Mesendoderm (in vitro differentiated cells): ENCODE measurements at places on chromosomes 16 and 17.

DNA sequence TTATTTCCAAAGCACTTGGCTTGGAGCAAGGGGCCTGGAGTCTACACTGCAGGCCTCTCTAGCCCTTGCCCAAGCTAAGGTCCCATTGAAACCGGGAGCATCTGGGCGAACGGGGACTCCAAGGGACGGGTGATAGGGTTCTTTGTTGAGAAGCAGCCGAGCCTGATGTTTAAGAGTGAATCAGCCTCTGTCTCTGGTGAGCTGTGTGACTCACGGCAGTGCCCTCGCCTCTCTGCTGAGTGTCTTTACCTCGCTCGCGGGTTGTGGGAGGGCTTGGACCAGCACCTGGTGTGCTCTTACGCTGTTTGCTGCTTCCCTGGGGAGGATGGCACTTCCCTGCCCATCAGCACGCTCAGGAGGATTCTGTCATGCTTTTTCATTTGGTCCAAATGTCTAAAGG lies 1.3 kb downstream of the HGS start:
- DNase-seq, result no peak

- no peak for DNase-seq
These were observed 327.9 kb upstream of the SOX9 start for GRCh38 chr17:71792966-71793365.

DNA sequence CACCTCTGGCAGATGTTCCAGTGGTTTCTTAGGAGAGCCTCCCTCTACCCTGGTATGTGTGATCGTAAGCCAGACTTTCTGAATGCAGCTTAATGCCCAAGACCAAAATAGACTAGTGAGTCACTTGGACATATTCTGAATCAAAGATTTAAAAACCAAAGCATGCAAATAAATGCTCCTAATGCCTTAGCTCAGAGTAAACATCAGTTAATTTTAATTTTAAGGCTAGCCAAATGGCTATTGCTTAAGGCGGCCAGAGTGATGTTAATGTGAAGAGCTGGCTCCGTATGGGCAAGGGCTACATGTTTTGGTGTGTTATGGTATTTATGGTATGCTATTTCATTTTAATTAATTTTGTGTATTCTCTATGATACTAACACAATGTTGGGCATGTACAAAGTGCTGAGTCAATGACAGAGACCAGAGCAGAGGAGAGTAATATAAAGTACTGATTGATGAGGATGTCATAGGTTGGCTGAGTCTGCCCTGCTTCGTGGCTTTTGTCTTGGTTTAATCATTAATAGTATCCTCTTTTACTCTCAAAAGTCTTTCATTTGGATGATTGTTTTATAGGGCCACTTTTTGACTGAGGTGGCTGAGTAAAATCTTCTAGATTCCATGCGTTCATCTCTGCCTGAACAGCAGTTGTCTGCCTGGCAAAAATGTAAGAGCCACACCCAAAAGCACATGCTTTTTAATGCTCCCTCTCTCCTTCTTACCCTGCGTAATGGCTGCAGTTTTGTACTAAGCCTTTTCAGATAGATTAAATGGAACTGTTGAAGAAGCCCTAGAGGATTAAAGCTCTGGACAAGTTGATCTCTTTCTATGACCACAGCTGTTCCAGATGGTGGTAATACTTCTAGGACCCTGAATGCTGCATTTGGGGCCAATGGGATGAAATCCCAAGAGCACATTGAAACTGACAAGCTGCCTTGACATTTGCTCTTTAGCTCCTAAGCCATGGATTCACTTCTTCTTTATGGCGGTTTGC lies 59.6 kb downstream of the MAP2K6 start:
- DNase-seq, result no peak

- peak; percentile 66 for DNase-seq
These were observed 52.7 kb downstream of the SREBF1 start for GRCh38 chr17:17783825-17784656.

DNA sequence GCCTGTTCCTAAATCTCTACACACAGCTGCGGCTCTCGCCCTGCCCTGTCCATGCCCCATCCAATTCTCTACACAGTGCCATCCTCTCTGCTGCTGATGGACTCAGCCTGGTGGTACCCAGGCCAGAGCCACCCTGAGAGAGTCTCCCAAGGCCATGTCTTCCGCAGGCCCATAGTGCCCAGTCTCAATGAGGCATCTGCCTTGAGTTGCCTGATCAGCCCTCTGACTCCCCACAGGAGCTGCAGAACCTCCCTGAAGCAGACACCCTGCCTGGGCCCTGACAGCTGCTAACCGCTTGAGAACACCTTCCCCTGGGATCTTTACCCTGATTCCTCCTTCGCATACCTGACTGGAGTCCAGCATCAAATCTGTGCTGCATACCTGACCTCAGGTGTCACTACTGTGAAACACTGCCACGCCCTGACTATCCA lies 13.3 kb downstream of the TSPOAP1 start:
- DNase-seq, result no peak

GRCh38 chr17:13204607-13205237 lies 186.9 kb upstream of the ELAC2 start:
- DNase-seq, result peak; percentile 34

- no peak for DNase-seq
These were observed 260.5 kb downstream of the CBLN1 start for GRCh38 chr16:49021136-49021535.

DNA sequence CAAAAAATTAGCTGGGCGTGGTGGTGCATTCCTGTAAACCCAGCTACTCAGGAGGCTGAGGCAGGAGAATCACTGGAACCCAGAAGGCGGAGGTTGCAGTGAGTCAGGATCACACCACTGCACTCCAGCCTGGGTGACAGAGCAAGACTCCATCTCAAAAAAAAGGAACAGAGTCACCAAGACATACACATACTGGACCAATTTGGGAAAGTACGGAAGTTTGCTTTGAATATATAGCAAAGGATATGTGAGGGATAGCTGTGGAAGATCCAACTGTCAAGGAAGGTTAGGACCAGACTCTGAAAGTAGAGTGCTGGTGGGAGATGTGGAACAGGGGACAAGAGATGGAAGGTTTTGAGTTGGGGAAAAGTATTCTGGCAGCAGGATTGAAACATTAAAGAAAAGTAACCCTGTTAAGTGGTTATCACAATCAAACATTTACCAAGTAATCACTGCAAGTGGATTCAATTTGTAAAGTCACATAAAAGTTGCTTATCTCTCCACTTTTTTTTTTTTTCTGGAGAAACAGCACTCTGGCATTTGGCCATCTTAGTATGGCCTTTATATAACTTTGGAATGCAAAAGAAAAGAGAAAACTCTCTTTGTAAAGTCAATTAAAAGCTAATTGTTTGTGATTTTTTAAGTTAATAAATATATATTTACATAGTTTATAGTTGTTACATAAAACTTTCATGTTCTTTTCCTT lies 259.4 kb upstream of the TBX2 start:
- DNase-seq, result no peak

DNA sequence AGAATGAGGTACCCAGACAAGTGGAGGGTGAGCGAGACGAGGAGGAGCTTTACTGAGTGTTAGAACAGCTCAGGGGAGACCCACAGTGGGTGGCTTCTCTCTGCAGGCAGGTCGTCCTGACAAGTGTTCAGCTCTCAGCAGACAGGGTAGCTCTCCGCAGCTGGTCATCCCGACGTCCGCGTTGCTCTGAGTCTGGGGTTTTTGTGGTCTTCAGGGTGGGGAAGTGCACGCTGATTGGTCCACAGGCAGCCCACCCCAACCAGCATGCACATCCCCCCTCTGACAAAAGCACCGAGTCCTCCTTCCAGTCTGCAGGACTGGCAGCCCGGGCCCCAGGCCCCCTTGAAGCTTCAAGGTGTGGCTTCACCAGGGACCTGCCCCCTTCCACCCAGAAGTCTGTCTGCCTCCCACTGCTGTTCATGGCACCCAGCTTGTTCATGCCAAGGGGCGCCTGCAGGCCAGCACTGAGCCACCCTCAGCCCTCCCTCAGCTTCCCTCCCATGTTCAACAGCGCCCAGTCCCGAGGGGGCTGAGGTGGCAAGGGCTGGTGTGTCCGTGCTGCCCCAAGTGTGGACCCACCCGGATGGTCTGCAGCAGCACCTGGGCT lies 19.9 kb upstream of the WDR45B start:
- DNase-seq, result no peak

DNA sequence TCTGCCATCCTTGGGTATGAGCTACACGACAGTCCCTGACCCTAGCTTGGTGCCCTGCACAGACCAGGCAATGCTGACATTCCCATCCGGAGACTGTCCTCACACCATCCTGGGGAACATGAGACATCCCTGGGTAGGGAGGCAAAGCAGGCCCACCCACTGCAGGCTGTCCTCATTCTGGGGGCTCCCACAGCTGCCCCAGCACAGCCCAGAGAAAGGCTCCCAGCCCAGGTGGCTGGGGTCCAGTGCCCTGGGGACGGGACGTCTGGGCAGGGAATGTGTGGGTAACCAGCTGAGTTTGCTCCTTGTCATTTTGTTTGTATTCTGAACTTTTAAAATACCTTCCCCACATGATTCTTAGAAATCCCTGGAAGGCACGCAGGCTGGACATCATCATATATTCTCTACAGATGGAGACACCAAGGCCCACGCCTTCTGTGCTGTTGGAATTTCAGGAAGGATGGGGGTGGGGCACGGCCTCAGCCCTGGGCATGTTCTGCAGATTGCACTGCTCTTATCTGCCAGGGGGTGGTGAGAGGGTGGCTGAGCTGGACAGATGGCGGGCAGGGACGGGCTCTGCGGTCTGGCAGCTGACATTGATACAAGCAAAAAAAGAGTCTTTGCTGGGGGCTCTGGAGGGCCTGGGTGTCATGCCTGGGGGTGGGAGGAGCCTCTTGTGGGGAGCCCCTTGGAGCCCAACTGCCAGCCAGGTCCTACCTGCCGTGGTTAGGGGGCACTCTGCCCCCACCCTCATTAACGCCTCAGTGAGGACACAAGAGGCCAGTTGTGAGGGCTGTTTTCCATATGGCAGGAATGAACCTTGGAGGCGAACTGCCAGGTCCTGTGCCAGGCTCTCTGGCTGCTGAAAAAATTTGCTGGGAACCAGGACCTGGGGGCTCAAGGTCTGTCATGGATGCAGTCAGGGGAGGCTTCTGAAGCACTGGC lies 28.4 kb downstream of the LRRC75A start:
- no peak for DNase-seq

DNA sequence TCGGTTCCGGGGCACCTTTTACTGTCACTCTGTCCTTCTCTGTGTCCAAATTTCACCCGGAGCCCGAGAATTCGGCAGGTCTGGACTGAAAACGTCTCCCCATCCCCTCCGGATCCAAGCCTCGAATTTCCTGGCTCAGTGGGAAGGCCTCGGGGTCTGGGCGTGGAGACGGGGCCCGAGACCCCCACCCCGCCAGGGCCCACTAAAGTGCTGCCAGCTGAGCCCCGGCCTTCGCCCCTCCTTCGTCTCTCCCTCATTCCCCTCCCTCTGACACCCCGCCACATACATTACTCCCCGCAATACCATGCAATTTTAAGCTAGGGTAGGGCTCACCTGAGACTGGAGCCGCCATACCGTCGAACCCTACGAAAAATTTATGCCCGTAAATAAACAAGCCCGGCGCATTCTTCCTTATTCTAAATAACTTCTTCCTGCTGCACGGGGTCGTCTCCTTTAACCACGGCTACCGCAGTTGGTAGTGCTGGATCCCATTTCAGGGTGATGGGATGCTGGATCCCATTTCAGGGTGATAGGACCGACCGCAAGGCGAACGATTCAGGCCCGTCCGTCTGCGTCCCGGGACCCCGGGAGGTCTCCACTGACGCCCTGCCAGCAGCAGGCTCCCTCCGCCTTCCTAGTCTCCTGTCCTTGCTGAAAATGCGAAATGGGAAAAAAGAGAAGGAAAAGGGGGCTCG lies 4.4 kb upstream of the OR1F1 start:
- peak; percentile 82 for DNase-seq

- DNase-seq, result no peak
These were observed 9.0 kb downstream of the NOG start for GRCh38 chr17:56602292-56603130.

- no peak for DNase-seq
These were observed 308.2 kb downstream of the TOX3 start for GRCh38 chr16:52238710-52239109.

DNA sequence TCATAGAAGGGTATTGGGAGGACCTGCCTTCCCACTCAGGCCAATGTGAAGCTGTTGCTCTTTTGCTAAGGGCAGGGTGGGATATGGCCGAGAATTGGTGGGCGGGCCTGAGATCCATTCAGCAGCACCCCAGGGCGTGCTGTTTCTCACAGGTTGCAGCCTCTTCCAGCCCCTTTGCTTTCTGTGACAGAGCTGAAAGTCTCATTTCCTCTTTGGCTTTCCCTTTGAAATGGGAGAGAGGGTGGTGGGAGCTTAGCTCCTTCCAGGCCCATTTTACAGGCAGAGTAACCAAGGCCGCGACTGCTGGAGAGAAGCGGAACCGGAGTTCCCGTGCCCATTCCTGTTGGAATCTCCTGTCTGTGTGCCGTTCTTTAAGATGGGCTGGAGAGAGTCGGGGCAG lies 183.0 kb downstream of the RAB11FIP4 start:
- no peak for DNase-seq

DNA sequence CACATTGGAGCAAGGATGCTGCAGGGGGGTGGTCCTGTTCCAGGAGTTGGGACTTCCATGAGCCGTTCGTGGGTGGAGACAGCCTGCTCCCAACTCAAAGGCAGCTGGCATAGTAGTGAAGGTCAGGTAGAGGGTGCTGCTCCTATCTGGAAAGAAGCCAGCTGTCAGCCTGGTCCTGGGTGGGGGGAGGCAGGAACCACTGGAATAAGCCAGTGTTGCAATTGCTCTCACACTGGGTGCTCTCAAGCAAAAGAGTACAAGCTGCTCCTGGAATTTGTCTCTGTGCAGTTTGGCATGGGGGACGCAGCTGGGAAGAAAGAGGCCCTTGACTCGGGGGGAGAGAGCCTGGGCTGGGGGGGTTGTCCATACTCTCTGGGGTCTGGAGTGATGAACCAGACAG lies 8.7 kb downstream of the CACNG5 start:
- no peak for DNase-seq

- DNase-seq, result no peak
These were observed 351.7 kb downstream of the FOXL1 start for GRCh38 chr16:86930001-86930400.

DNA sequence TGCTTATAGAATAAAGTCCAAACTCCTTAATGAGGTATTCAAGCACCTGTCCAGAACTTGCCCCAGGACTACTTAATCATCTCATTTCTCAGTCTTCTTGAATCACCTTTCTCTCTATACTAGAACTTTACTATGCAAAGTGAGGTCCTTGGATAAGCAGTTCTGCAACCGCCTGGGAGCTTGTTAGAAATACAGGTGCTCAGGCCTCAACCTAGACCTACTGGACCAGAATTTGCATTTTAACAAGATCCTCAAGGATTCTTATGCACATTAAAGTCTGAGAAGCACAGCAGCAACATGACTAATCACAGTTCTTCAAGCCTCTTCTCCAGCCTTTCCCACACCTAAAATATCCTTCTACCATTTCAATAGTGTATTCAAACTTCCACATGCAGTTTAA lies 61.7 kb downstream of the GRB7 start:
- DNase-seq, result no peak

DNA sequence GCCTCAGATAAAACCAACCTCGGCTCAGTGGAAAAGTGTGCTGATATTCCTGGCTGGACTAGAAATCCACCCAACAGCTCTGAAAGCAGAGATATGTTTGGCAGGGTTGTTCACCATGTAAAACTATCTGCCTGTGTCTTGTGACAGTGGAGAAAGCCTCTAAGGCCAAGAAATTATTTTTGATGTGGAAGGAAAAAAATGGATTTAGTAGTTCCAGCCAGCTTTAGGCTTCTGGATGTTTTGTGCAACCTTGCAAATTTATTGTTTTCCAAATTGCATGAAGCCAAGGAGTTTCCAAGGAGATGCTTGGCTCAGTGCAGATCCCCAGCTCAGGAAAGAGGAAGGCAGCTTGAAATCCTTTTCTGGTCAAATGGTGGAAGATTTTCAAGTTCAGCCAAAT lies 31.6 kb downstream of the TEKT5 start:
- no peak for DNase-seq
